D341Med (cell line): ENCODE measurements at places on chromosomes 11 and 22.

DNA sequence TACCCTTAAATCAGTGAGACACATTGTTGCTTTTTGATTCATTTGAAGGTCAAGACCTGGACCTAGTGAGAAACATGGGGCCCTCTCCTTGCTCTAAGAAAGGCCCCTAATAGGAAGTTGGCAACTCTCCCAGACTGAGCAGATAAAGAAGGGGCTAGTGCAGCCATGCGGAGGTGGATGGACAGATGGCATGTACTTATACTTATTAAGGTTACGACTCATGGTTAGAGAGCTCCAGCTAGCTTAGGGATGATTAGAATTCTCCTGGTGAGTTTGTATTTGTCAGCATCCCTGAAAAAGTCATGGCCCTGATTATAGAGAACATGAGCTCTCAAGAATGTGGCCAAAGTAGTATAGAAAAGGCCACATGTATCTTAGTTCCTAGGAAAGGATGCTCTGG lies 112.1 kb upstream of the BDNF start:
- DNase-seq, result peak; percentile 48

DNA sequence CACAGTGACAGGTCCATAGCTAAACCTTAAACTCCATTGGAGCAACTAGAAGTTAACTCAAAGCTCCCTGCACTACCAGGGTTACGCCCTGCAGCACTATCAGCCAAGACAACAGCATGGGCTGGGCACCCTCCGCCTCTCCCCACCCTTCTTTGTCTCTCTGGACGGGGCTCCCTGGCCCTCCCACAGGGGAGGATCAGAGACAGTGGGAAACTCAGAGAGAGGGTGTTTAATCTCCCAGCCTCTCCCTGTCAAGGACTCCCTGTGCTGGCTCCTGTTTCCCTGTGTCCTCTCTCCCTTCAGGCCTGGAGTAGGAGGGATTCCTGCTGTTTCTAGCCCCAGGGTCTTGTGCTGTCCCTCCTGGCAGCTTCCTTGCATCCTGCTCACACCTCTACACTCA lies 56.9 kb upstream of the CSNK2A3 start:
- DNase-seq, result no peak

- no peak for DNase-seq
These were observed 720 bp downstream of the UFD1 start for GRCh38 chr22:19478045-19478900.

- no peak for DNase-seq
These were observed 883.3 kb downstream of the BRD1 start for GRCh38 chr22:48944433-48944750.

GRCh38 chr11:70804139-70804837 lies 406.0 kb downstream of the CTTN start:
- no peak for DNase-seq

GRCh38 chr22:50189849-50190181 lies 4.1 kb downstream of the TRABD start:
- DNase-seq, result no peak

DNA sequence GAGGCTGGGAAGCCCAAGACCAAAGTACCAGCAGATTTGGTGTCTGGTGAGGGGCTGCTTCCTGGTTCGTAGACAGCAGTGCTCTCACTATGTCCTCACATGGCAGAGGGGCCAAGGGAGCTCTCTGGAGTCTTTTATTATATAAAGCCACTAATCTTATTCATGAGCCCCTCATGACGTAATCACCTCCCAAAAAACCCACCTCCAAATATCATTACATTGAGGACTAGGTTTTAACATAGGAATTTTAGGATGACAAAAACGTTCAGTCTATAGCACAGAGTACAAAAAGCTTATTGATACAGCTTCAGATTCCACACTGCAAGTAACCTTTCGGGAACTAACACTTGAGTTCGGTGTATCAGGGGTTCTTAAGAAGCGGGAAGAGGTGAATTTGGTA lies 4.1 kb upstream of the MS4A18 start:
- no peak for DNase-seq

- no peak for DNase-seq
These were observed 71.0 kb upstream of the AMOTL1 start for GRCh38 chr11:94697156-94697555.

DNA sequence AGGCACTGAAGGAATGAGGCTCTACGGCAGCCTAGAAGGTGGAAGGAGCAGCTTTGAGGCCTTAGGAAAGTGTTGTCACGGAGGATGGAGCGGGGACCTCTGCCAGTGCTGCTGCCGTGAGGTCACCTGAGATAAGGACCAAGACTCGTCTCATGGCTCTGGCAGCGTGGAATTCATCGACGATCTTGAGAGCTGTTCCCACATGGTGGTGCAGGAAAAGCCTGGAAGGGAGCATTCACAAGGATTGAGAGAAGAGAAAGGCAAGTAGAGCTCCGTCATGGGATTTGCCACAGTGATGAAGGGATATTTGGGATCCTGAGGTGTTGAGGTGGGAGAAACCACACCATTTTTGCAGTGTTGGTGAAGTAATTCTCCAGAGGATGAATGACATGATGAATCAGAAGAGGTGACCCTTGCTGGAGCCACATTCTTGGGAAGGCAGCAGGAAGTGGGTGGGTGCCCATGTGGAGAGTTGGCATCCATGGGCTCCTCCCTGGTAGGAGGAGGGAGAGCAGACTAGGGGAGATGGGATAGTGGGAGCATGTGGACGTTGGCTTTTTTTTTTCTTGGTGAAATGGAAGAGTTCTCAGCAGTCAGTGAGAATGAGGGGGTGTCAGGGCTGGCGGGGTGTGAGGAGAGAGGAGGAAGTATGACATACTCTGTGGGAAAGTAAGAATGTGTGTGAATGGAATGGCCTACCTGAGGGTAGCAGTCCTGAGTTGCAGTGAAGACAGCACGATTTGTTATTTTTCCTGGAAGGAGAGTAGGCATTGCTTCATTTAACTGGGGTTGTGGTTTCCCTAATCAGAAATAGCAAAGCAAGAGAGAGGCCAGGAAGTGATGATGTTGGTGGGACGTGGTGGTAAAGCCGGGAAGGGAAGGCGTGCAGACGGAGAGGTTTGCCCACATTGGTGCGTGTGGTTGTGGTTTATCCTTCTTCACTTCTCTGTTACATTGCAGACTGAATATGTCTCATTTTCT lies 11.1 kb downstream of the PPP6R3 start:
- DNase-seq, result no peak
